ENCODE measurements at places on chromosomes 4 and X. TPM values are rescaled to one million over a fixed set of nuclear protein-coding genes. Genes with fewer than 3 reads are reported as not detected.

Gene DAPP1
- 0.19 TPM for polyA plus RNA-seq

Gene CYTL1
- polyA plus RNA-seq: 0.23 TPM

Gene DCHS2
- 0.04 TPM for polyA plus RNA-seq

Gene VEGFC
- 3.3 TPM for polyA plus RNA-seq

Gene ZNF711
- 4.7 TPM for polyA plus RNA-seq

Gene TRPC3
- 0.04 TPM for polyA plus RNA-seq

Gene FRMPD3
- 1.1 TPM for polyA plus RNA-seq

All from pancreas (tissue), 10 donors.